CD4-positive, alpha-beta memory T cell (primary cell): ENCODE measurements at places on chromosomes 3 and 15. TPM values are rescaled to one million over a fixed set of nuclear protein-coding genes. Genes with fewer than 3 reads are reported as not detected.

MYL3 gene
- not detected for total RNA-seq

DNA sequence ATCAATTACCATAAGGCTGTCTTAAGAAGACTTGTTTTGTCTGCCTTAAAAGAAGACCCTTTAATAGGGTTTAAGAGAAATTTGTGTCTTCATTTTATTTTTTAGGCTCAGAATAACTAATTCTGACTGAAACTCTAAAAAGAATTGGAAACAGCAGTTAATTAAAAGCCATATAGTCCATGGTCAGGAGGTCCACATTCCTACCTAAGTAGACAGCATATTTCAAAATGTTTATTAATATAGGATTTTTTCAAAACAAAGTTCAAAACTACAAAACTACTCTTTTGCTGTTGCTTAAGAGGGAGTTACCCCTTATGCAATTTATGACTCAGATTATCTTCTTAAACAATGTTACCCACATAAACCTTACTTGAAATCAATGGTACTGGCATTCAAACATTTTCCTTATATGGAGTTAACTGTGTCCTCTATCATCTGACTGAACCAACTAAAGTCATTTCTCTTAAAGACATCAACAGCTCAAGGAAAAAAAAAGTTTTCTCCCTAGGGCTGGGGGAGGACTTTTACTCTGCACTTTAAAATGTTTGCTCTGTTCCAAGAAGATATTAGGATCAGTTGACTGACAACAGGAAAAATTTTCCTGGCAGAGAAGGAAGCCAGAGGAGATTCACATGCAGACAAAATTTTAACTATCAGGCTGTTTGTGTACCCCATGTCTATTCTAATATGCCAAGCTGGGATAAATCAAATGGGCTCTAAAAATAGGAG is 56.8 kb upstream of the NANOGP8 start:
- no peaks in the 10 kb centered on the region for H3K27me3 ChIP-seq
- DNase-seq, result no peak
- no peak overlapping the region for H3K27ac ChIP-seq

DNA sequence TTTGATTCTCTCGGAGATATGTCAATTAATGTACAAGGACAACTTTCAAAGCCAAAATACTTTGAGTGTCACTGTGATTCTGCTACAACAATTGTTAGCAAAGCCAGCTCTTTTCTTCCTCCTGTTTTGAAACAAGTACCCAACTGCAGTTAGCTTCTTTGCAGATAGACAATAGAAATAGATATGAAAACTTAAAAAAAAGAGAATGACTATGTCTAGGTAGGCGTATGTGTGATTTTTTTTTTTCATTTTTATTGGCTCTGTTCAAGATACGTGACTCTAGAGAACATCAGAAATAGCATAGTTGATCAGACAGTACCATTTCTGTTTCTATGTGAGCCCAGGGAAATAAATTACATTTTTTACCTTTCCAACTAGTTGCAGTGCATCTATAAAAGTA is 142.9 kb upstream of the CNTN4 start:
- no peaks in the 10 kb centered on the region for H3K36me3 ChIP-seq
- no peaks in the 10 kb centered on the region for H3K27me3 ChIP-seq
- H3K4me1 ChIP-seq, result no peaks in the 10 kb centered on the region
- no peak overlapping the region for H3K27ac ChIP-seq
- no peak overlapping the region for H3K4me3 ChIP-seq

DNA sequence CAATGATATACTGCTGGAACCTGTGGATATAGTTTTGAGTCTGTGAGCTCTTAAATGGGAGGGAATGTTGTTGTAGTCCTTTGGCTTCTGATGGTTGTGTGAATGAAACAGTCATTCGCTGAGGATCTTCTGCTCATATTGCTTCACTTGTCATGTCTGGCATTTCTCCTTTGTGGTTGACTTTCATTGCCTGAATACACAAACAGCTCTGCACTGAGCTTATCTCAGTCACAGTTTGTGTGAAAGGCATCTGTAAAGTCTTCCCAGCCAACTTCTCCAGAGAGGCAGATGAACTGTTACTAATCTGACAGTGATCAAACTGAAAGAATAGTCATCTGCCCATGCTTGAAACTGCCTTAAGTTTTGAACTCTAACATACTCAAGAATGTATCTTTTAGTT is 59.8 kb downstream of the TMED3 start:
- H3K36me3 ChIP-seq, result no peaks in the 10 kb centered on the region
- no peak overlapping the region for H3K27ac ChIP-seq
- no peaks in the 10 kb centered on the region for H3K4me1 ChIP-seq
- H3K27me3 ChIP-seq, result no peaks in the 10 kb centered on the region
- no peak for DNase-seq
- no peak overlapping the region for H3K4me3 ChIP-seq

ZNF385D gene
- total RNA-seq, result not detected

MRAS gene
- total RNA-seq, result 1.3 TPM

- no peak for DNase-seq
- no peaks in the 10 kb centered on the region for H3K27me3 ChIP-seq
- no peaks in the 10 kb centered on the region for H3K36me3 ChIP-seq
- H3K4me1 ChIP-seq, result no peaks in the 10 kb centered on the region
- no peak overlapping the region for H3K4me3 ChIP-seq
Observed at GRCh38 chr3:46656778-46657556, 36.5 kb downstream of the ALS2CL start.

GRCh38 chr3:136142592-136142991 is 53.5 kb downstream of the MSL2 start:
- no peak for DNase-seq
- no peak overlapping the region for H3K4me3 ChIP-seq
- H3K36me3 ChIP-seq, result no peaks in the 10 kb centered on the region
- H3K27ac ChIP-seq, result no peak overlapping the region
- no peaks in the 10 kb centered on the region for H3K27me3 ChIP-seq

DNA sequence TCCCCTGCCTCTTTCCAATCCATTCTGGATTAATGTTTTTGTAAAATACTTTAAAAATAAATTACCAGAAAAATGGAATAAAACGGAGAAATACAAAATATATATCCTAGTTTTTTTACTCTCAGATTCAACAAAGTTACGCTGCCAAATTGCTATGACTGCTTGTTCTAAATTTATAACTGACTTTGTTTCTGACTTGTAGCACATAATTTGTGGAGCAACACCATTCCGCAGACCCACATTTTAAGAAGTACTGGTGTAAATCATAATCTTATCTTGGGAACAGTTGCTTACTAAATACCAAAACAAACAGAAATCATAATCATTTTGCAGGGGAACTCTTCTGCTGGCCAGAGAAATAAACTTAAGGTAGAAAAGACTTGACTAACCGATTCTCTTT is 339.4 kb upstream of the CBLB start:
- DNase-seq, result no peak
- no peak overlapping the region for H3K27ac ChIP-seq
- no peaks in the 10 kb centered on the region for H3K27me3 ChIP-seq
- H3K4me1 ChIP-seq, result peaks cover 29% of the 10 kb centered on the region
- no peaks in the 10 kb centered on the region for H3K36me3 ChIP-seq

UTS2B gene
- not detected for total RNA-seq

DNA sequence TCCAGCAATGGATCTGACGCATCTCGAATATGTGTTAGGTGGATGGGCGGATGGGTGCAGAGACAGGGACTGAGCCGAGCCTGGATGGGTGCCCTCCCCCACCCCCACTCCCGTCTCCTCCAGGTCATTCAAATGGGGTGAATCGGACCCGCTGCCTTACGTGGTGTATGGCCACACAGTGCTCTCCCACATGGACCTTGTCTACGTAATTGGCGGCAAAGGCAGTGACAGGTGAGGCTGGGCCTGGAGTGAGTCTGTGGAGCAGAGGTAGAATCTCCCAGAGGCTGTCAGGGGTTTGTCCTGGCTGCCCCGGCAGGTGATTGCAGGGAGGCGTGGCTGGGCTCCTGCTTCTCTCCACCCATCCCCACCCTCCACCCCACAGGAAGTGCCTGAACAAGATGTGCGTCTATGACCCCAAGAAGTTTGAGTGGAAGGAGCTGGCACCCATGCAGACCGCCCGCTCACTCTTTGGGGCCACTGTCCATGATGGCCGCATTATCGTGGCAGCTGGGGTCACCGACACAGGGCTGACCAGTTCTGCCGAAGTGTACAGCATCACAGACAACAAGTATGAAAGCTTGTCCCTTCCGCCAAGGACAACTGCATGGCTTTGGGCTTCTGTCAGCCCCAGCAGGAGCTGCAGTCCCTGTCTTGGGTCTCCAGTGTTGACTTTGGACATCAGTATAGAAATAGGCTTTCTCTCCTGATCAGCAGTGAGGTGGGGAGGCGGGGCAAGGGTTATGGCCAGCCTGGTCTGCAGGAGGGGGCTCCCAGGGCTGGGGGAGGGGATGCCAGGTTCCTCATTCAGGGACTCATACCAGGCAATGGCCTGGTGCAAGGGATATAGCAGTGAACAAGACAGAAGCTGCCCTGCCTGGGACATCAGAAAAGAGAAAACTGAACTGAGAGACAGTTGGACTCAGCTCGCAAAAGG is 3.4 kb downstream of the KLHL40 start:
- H3K36me3 ChIP-seq, result no peaks in the 10 kb centered on the region
- H3K27ac ChIP-seq, result no peak overlapping the region
- H3K27me3 ChIP-seq, result no peaks in the 10 kb centered on the region
- no peak overlapping the region for H3K4me3 ChIP-seq
- no peaks in the 10 kb centered on the region for H3K4me1 ChIP-seq

DNA sequence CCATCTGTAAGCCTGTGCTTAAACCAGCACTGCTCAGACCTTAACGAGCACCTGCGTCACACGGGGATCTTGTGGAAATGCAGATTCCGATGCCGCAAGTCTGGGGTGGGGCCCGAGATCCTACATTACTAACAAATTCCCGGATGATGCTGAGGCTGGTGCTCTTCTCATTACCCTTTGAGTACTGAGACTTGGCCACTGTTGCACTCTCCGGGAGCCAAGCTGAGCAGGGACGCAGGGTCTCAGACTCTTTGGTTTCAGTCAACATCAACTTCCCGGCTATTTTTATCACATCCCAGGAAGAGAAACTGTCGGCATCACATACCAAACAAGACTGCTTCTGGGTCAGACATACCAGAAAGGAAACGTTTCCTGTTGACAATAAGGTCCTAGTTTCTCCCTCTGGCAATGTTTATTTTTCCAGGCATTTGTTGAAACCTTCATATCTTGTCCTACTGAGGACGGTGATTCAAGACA is 276.6 kb downstream of the SHQ1 start:
- no peaks in the 10 kb centered on the region for H3K4me1 ChIP-seq
- H3K27ac ChIP-seq, result no peak overlapping the region
- no peak overlapping the region for H3K4me3 ChIP-seq
- no peaks in the 10 kb centered on the region for H3K27me3 ChIP-seq
- DNase-seq, result no peak

CHST14 gene
- 10.5 TPM for total RNA-seq

BHLHE40 gene
- 45.8 TPM for total RNA-seq

- no peak overlapping the region for H3K4me3 ChIP-seq
- no peak for DNase-seq
Observed at GRCh38 chr3:87186608-87187159, 40.4 kb upstream of the CHMP2B start.

CFAP161 gene
- not detected for total RNA-seq

DNA sequence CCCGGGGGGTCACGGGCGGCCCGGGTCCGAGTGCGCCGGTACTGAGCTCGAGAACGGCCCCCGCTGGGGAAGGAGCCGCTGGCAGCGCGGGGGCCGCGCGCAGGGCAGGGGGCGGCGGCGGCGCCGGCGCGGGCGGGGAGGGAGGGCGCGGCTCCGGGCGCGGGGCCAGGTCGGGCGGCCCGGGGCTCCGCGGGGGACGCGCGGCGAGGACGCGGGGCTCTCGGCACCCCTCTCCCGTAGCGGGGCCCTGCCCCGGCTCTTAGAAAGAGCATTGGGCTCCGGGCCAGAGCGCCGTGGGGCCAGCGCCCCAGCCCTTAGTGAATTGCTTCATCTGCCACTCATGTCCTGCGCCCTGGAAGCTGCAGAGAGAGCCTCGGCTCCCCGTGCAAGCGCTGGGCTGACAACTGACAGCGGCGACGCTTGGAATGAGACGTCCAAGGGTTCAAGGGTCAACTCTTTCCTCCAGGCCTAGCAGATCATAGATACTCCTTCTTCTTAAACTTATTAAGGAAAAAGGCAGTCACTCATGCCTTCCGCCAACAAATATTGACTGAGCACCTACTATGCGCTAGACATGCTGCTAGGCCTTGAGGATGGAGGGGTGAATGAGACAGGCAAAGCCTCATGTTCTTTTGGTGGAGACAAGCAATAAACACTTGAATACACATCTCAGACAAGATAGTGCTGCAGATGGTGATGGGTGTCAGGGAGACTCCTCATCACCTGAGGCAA is 140.8 kb downstream of the SMAD6 start:
- DNase-seq, result no peak
- no peak overlapping the region for H3K27ac ChIP-seq
- H3K36me3 ChIP-seq, result no peaks in the 10 kb centered on the region
- no peak overlapping the region for H3K4me3 ChIP-seq
- H3K27me3 ChIP-seq, result peaks cover 7% of the 10 kb centered on the region
- no peaks in the 10 kb centered on the region for H3K4me1 ChIP-seq

GRCh38 chr15:96888764-96889163 is 558.3 kb downstream of the NR2F2 start:
- no peak overlapping the region for H3K27ac ChIP-seq
- no peaks in the 10 kb centered on the region for H3K36me3 ChIP-seq
- H3K4me1 ChIP-seq, result no peaks in the 10 kb centered on the region
- DNase-seq, result no peak

- no peak overlapping the region for H3K4me3 ChIP-seq
- no peaks in the 10 kb centered on the region for H3K36me3 ChIP-seq
- H3K4me1 ChIP-seq, result no peaks in the 10 kb centered on the region
- H3K27me3 ChIP-seq, result no peaks in the 10 kb centered on the region
- no peak overlapping the region for H3K27ac ChIP-seq
Observed at GRCh38 chr15:58524247-58524646, 92.5 kb downstream of the LIPC start.

DNA sequence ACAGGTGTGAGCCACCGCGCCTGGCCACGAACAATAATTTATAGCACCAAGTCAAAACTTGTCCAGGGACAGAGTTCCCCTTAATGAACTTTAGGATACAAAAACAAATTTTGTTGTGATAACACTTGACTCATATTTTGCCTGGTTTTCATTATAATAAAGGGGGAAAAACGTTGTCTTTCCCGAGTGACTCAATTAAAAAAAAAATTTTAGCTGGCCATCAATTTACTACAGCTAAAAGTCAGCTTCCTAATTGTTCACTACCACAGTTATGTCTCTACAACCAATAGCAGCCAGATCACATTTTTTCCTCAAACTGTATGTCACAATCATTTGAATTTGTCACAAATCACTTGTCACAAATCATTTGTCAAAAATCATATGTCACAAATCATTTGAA is 116.0 kb downstream of the P3H2 start:
- no peaks in the 10 kb centered on the region for H3K27me3 ChIP-seq
- H3K36me3 ChIP-seq, result no peaks in the 10 kb centered on the region
- DNase-seq, result no peak
- no peak overlapping the region for H3K4me3 ChIP-seq
- no peaks in the 10 kb centered on the region for H3K4me1 ChIP-seq
- no peak overlapping the region for H3K27ac ChIP-seq

MASP1 gene
- total RNA-seq, result not detected

PRR23B gene
- total RNA-seq, result not detected

GRCh38 chr3:192284443-192285072 is 442.8 kb downstream of the FGF12 start:
- no peaks in the 10 kb centered on the region for H3K27me3 ChIP-seq
- no peak for DNase-seq
- no peak overlapping the region for H3K27ac ChIP-seq
- H3K4me1 ChIP-seq, result no peaks in the 10 kb centered on the region
- no peaks in the 10 kb centered on the region for H3K36me3 ChIP-seq

GRCh38 chr15:31427411-31427810 is 100.8 kb downstream of the KLF13 start:
- no peaks in the 10 kb centered on the region for H3K27me3 ChIP-seq
- no peak overlapping the region for H3K27ac ChIP-seq
- H3K36me3 ChIP-seq, result no peaks in the 10 kb centered on the region
- no peak for DNase-seq
- no peaks in the 10 kb centered on the region for H3K4me1 ChIP-seq

LRRC57 gene
- 20.0 TPM for total RNA-seq

VPS8 gene
- 83.9 TPM for total RNA-seq
